EL (cell line): ENCODE measurements at places on chromosomes 5 and 9.
A peak's percentile ranks its signal among the peaks of the same experiment; 100 is the strongest.

DNA sequence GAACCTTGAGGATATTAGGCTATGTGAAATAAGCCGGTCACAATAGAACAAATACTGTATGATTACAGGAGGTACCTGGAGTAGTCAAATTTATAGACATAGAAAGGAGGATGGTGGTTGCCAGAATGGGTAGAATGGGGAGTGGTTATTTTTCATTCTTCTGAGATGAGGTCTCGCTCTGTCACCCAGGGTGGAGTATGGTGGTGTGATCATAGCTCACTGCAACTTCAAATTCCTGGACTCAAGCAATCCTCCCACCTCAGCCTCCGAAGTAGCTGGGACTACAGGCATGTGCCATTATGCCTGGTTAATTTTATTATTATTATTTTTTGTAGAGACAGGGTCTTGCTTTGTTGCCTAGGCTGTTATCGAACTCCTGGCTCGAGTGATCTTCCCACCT is 27.1 kb downstream of the SH3PXD2B start:
- DNase-seq: no peak

DNA sequence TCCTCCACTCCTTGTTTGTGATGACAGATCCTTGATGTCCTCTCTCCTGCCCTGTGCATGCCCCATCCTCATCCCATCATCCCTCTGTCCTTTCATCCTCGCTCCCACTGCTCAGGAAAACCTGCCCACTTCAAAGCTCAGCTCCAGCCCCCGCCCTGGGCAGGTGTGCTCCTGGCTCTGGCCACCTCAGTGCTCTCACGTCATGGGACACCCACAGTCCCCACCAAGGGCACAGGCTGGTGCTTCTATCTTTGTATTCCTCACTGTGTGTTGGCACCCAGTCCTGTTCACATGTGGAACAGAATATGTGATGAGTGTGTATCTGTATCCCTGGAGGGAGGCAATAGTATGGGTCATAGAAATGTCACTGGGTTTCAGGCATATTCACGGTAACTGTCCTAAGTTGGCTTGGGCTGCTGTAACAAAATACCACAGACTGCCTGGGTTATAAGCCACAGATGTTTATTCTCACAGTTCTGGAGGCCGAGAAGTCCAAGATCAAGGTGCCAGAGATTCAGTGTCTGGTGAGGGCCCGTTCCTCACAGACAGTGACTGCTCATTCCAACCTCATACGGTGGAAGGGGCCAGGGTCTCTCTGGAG is 13.5 kb downstream of the GFPT2 start:
- DNase-seq: no peak

DNA sequence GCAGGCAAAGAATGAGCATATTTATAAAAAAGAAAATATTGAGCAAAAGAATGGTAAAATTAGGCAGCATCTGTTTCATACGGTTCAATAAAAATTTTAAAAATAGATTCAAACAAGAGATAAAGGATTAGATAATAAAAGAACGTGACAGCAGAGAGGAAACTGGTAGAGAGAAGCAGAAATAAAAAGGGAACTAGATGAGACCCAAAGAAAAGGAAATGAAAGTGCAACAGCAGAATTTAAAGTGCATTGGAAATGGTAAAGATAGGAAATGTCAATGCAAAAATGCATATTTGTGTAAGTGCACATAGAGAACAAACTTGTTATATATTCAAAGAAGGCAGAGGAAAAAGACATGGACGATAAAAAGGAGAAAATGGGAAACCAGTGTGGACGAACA is 70.2 kb downstream of the SUSD1 start:
- DNase-seq: no peak

GRCh38 chr5:143262393-143263174 is 140.9 kb downstream of the NR3C1 start:
- peak; percentile 88 for DNase-seq

DNA sequence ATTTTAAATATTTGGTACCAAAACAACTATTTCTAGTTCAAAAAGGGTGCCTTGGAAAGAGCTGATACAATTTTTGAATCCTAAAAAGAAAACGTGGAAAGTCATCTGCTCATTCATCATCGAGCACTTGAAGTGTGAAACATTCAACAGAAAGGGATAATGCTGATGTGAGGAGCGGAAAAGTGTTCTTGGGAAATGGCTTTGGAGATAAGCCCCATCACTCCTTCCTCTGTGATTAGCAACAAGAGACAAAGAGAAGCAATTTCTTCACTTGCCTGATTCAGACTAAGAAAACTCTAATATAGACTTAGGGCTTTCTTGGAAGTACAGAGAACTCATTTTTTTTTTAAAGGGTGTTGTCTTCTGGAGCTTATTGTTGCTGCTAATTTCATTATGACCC is 74.9 kb downstream of the C9orf152 start:
- DNase-seq: no peak

- DNase-seq: no peak
These were observed 7.8 kb downstream of the NEK6 start for GRCh38 chr9:124265551-124265950.

GRCh38 chr5:170249355-170249754 is 16.6 kb downstream of the C5orf58 start:
- DNase-seq: no peak

DNA sequence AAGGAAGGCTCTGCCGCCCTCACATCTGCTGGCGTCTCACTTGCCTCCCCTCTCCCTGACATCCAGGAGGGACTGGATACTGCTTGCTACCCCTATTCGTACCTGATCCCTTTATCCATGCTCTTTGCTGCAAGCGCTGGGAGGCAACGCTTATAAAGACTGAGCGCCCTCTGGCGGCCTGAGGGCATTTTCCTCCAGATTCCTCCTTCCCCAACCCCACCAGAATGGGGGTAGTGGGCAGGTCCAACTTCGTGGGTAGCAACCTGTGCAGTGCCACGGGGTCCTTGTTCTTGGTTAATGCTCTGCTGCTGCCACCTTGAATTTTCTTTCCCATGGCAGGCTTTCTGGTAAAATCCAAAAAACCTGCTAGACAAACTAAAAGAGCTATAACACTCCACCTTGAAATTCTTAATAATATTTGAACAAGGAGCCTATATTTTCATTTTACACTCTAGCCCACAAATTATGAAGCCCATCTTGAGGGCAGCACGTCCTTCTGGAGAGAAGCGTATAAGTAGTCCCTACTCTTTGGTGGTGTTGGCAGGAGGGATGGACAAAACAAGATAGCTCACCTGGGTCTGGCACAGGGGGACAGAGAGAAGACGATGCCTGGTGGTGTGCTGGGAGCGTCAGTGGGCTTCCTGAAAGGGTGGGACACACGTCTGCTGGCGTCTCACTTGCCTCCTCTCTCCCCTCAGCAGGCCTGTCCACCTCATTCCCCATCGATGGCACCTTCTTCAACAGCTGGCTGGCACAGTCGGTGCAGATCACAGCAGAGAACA is 52.5 kb downstream of the JADE2 start:
- DNase-seq: peak; percentile 78

- no peak for DNase-seq
These were observed 60.1 kb downstream of the PTPDC1 start for GRCh38 chr9:94144394-94144793.

GRCh38 chr5:150105928-150106615 is 19.7 kb upstream of the CSF1R start:
- no peak for DNase-seq

GRCh38 chr5:4676934-4677333 is 463.2 kb upstream of the ADAMTS16 start:
- DNase-seq: no peak

- peak; percentile 25 for DNase-seq
These were observed 79.5 kb upstream of the TRIO start for GRCh38 chr5:14063691-14064090.

- DNase-seq: peak; percentile 10
These were observed 50.4 kb downstream of the PIK3R1 start for GRCh38 chr5:68265822-68266395.

DNA sequence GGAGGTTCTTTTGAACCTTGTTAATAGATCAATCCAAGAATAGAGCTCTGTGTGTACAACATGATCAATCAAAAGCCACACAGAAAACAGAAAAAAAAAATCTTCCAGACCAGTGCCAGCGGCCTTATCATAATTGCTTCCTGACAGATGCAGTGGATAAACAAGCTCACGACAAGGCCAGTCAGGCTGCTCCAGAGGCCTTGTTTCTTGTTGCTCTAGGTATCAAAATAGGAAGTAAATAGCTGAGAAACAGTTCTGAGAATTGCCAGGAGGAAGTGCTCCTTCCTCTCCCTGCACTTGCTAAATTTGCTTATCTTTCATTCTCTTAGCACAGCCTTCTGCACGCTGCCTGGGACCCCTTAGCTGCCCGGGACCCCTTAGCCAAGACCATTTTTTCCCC is 199.0 kb upstream of the TARS1 start:
- no peak for DNase-seq

- DNase-seq: no peak
These were observed 323.1 kb downstream of the RAB3C start for GRCh38 chr5:58905944-58906343.

DNA sequence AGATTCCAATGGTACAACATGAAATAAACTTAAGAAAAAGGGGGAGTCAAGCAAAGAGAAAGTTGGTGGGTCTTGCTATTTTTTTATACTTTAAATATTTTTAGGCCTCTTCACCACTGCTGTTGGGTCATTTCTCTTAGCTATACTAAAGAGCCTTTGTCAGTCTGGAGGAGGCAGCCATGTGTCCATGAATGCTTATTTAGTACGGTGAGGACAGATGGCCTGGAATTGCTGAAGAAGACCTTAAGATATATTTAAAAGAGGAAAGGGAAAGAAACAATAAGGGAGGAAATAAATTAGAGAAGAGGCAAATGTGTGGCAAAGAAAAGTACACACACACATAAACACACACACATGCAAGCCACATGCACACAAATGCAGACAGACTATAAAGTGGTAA is 560.5 kb upstream of the MEF2C start:
- DNase-seq: no peak

- DNase-seq: no peak
These were observed 91.2 kb downstream of the ZNF474 start for GRCh38 chr5:122220511-122220910.

- DNase-seq: no peak
These were observed 249.4 kb downstream of the NPR3 start for GRCh38 chr5:32960340-32961058.

DNA sequence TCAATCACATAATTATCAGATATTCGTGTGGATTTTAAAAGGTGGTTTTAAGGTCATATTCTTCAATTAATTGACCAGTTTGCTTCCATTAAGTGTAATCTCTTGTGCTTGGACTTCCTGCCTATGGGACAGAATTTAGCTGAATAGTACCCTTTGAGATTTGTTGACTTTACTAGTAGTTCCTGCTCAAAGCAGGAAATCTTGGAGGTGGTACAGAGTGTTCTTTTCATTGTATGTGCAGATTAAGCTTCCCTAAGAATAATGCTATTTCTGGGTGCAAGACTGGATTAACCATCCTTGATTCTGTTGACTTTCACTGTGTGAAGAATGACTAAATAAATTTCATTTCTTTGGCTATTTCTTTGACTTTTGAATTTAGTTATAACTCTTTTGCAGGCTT is 45.4 kb upstream of the ELL2 start:
- no peak for DNase-seq

- DNase-seq: peak; percentile 83
These were observed at the start of gene BASP1 for GRCh38 chr5:17217493-17218352. BASP1 (plus strand) TSS chr5:17217631; CDS start chr5:17275217, 57,586 bp downstream.

GRCh38 chr5:175698401-175699115 is 40.7 kb downstream of the HRH2 start:
- no peak for DNase-seq

DNA sequence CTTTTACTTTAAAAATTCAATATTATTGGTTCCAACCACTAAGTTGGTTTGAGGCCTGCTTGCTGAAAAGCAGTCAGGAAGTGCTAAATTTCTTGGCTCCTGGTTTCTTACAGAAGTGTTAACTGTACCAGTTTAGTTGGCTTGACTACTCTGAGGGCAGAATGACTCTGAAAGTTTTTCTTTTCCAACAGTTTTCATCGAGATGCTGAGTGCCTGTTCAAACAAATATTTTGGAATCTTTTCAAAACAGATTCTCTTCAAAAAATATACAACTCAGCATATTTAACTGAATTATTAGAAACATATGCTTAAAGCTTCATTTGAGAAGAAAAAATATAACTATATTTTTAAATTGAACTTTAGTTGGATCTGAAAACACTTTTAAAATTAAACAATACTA is 37.0 kb downstream of the SLC38A9 start:
- DNase-seq: no peak

DNA sequence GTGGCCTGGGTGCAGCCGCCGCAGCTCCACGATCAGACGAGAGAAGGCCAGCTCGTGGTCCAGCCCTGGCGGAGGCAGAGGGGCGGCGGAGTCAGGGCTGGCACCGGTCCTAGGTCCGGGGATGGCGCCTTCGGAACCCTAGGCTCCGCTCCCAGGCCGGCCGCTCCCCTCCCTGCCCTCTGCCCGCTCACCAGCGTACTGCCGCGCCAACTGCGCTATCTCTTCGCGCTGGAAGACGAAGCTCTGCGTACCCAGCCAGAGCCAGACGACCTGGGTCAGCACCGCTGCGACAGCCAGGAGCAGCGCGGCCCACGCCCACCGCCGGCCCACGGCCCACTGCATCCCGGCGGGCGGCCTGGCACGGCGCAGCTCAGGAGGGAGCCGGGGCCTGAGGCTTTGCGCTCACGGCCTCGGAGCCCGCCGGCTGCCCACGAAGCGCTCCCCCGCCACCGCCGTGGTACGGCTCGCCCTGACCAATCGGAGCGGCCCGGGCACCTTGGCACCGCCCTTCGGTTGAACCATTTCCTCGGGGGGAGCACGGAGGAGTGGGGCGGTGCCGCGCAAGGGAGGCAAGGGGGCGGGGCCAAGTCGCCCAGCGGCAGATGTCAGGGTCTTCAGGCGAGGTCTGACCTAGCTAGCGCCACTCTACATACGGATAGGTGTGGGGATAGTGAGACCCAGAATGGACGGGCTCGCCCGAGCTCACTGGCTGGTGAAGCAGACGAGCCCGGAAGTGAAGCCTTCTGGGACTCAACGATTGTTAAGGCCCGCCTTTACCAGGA is at the start of gene SIGMAR1:
SIGMAR1 (minus strand) TSS at position 432 of the 782 bp plus-strand sequence; CDS start at position 342, 90 bp downstream.
- peak; percentile 92 for DNase-seq

DNA sequence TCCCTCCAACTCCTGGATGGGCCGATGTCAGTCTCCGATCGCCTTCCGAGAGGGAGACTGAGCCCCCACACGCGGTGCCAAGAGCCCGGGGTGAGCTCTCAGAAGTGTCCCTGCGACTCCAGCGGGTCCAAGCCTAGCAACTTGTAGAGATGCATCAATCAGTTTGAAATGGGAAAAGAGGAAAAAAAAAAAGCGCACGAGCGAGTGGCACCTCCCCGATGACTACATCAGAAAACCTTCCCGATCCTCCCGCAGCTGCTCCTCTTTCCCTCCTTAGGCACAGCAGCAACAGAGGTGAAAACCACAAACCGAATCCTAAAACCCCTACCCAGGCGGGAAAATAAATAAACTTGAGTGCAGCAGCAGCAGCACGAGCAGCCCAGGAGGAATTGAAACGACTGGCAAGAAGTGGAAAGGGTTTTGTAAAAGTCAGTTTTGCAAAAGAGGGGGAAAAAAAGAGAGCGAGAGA is 1.0 kb upstream of the EFNA5 start:
- DNase-seq: peak; percentile 70
